Esophagus mucosa (tissue), 1 donor: ENCODE measurements at places on chromosomes 13 and 19. TPM values are rescaled to one million over a fixed set of nuclear protein-coding genes. Genes with fewer than 3 reads are reported as not detected.

DNA sequence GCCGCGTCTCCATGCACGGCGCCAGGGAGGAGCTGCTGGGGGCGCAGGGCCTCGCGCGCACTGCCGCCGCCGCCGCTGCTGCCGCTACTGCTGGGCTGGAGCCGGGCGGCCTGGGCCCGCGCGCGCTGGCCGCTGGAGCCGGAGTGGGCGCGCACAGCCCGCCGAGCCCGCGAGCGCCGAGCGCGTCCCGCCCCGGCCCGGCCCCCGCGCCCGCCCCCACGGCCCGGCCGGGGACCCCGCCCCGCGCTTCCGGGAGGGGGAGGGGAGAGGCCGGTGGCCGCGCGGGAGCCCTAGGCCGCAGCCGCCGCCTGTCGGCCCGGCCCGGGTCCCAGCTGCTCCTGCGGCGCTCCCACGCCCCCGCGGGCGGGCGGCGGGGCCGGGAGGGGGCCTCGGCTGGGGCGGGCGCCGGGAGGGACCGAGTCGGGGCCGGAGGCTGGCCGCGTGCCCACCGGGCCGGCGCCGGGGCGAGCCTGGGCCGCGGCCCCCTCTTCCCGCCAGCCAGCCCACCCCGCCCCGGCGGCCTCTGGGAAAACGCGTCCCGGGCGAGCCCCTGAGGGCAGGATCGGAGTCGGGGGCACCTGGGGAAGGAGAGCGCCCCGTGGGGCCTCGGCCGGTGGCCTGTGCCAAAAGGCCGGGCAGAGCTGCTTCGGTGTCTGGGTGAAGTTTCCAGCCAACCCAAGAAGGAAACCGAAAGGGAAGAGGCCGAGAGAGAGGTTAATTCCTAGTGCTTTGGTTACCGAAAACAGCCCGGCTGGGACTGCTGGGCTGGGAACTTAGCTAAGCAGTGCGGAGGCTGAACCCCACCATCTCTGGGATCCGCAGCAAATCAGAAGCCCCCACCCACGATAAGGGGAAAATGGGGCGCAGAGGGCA, at the start of gene STK24:
Gene STK24 (minus strand): TSS at position 145 of the 873 bp plus-strand sequence. CDS start 321 bp downstream, outside the sequence.
- peak; percentile 79 for ATAC-seq

DNA sequence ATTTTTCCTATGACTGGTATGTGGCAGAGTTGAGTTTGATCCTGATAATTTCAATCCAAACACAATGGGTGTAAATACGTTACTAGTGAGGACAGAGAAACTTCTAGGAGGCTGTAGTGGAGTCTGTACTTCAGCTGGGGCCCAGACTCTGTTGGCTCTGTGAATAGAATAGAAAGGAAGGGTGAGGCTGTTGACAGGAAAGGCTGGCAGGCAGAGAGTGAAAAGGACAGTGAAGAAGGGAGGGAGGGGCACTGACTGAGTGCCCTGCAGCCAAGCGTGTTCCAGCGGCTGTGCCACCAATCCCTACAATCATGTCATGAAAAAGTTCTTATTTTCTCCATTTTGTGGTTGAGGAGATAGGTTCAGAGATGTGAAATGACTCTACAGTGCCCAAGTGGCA, 80.5 kb downstream of the MBNL2 start:
- peak; percentile 88 for ATAC-seq

DNA sequence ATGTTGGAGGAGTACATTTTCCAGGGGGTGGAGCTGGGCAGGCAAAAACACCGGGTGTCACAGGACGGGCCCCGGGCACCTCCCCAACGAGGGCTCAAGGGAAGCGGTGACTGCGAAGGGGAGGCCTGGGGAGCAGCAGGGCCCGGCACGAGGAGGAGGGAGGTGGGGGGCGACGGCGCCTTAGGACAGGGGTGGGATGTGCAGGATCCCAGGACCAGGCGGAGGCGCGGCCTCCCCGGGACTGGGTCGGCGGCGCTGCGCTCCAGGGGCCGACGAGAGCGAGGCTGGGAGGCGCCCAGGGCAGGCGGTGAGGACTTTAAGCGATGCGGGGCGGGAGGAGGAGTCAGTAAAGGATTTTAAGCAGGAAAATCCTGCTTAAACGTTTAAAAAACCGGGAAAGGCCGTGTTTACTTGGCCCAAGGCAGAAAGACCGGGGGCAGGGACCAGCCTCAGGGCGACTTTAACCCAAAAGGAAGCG, 427 bp downstream of the ZNF160 start:
- ATAC-seq = peak; percentile 62

DNA sequence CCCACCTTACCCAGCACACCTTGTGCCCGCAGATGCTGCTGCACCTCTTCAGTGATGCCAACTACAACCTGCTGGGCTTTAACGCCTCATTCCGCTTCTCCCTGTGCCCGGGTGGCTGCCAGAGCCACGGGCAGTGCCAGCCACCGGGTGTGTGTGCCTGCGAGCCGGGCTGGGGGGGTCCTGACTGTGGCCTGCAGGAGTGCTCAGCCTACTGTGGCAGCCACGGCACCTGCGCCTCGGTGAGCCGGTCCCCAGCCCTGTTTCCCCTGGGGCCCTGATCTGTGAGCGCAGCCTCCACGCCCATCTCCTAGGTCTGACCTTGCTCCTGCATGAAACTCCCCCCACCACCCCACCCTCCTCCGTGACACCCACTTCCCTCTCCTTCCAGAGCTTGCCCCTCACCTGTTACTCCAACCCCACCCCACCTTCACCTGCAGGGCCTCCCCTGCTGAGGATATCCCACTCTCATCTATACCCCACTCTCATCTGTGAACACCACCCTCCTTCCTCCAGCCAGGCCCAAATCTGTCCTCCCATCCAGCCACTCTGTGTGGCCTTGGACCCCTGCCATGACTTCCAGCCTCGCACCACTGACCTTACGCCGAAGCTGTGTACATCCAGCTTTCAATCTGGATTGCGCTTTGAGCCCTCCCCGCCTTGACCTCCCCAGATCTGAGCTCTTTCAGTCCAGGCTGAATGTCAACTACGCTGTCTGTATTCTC, 8.7 kb downstream of the MEGF8 start:
- peak; percentile 8 for ATAC-seq

DNA sequence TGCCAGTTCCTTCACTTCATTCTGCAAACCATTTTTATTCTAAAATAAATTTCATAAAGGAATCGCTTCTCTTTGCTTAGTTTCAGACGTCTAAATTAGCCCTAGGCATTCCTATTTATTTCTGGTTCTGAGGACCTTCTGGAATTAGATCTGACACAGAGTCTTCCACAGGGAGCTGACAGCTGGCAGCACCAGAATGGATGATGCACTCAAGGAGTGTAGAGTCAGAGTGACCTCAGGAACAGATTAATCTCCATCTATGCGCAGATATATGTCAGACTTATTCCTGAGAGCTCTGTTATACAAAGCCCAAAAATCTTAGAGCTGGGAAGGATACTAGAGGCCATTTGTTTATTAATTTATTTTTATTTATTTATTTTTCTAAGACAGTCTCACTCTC, 450.8 kb downstream of the HS6ST3 start:
- no peak for ATAC-seq

BRD4 gene
- 55.1 TPM for total RNA-seq

NDUFA13 gene
- total RNA-seq = 314 TPM
